ENCODE measurements at places on chromosomes 12 and 14.

DNA sequence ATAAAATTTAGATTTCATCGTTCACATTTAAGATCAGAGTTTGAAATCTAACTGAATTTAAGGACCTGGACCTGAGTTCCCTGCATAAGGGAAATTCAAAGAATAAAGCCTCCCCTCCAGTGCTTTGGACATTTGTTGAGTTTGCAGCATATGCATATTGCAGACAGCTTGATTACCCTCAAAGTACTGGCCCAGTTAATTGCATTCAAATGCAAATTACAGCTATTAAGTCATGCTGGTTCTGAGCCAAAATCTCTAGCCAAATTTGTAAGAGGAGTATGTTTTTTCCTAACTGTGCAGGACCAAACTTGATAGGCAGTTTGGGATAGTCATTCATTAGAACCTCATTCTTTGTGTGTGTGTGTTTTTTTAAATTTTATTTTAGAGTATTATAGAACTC is 9.1 kb upstream of the KIF21A start:
- DNase-seq: no peak

DNA sequence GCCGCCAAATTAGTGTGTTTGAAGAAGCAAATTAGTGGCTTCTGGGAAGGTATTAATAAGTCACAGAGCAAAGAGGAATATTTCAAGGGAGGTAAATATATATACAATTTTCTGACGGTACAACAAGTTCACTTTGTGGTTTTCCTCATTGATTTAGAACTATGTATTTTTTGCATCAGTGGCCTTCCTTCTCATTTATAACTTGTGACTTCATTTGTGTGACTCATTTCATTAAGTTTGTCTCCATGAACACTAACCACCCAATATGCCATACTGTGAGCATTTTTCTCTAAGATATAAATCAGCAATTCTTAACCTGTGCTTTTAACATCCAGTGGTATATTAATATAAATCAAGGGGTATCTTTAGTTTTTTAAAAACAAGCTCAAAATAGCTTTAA is 29.3 kb upstream of the ARHGAP5 start:
- DNase-seq: peak; percentile 69

DNA sequence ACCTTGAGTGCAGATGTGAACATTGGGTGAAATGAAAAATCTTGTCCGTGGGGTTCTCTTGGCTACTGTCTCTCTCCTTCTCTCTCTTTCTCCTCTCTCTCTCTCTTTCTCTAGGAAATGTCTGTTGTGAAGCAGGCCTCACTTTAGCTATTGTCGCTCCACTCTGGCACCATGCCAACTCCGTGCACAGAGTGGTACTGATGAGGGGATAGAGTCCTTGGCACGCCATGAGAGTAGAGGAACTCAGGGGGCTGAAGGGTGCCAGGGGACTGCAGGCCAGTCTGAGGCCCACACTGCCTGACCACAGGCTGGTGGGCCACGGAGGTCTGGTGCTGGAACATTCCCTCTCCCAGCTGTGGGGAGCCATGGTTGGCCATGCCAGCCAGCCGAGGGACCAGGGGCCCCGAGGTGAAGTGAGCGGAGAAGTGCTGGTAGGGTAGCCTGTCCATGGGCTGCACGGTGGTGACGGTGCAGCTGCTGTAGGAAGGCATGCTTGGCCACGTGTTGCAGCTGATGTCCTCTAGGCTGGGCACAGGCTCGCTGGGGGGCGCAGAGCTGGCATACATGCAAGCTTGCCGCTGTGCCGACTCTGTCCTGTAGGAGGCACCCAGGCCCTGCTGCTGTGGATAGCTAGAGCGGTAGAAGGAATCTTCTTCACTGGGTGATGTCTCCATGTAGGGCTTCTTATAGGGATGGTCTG is 50.4 kb downstream of the TBX5 start:
- DNase-seq: no peak

GRCh38 chr12:104547235-104547634 is 90.5 kb downstream of the CHST11 start:
- no peak for DNase-seq

GRCh38 chr12:113340061-113340460 is 5.2 kb upstream of the SLC8B1 start:
- no peak for DNase-seq

DNA sequence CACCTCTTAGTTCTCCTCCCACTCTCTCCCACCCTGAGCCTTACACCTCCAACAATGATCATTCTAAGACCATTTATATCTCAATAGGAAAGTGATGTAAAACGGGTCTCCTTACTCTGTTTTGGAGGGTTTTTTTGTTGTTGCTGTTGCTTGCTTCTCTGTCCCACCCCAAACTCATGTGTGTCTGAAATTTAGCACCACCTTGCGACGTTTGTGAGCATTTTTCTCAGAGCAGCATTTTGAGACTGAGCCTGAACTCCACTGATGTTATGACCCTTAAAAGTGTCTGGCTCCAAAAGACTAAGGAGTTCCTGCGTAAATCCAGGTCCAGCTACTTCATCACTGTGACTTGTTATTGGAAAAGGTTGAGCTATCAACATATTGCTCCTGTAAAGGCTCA is 155.0 kb downstream of the DAD1 start:
- no peak for DNase-seq

- peak; percentile 36 for DNase-seq
Observed at GRCh38 chr14:55867719-55868118, 250.5 kb upstream of the PELI2 start.

DNA sequence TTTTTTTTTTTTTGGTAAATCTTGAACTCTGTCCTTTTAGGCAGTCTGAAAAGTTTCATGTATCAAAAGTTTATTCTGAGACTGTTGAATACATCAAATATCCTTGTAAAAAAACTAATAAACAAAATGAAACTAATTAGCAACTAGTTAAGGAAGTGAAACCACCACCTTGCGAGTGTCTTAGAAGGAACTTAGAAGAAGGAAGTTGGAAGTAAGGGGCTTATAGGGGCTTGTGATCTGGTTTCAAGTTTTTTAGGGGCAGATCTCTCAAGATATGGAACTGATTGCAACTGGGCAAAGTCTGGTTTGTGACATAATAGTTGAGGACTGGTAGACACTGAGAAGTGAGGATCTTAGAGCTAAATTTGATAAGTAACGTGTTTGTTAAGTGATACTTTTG is 748.8 kb downstream of the C12orf50 start:
- no peak for DNase-seq

GRCh38 chr14:76876076-76876475 is 49.9 kb downstream of the LRRC74A start:
- DNase-seq: peak; percentile 82

- peak; percentile 7 for DNase-seq
Observed at GRCh38 chr14:92789457-92790089, 4.5 kb upstream of the GOLGA5 start.

DNA sequence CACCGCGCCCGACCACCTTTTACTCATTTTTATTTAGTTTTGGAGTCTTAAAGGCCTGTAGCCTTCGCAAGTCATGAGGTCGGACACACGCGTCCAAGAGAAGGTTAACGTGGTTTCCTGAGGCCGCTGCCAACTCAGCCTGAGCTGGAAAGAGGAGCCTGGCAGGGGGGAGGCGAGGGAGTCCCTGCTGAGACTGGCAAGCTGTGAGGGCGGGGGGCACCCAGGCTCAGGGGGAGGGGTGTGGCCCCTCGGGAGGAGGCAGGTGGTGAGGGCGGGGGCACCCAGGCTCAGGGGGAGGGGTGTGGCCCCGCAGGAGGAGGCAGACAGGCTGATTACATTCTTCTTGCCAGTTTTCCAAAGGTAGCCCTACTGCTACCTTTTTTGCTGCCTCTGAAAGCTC is 143.2 kb downstream of the PIWIL1 start:
- no peak for DNase-seq

- no peak for DNase-seq
Observed at GRCh38 chr14:90263748-90264449, 7.5 kb downstream of the PSMC1 start.

DNA sequence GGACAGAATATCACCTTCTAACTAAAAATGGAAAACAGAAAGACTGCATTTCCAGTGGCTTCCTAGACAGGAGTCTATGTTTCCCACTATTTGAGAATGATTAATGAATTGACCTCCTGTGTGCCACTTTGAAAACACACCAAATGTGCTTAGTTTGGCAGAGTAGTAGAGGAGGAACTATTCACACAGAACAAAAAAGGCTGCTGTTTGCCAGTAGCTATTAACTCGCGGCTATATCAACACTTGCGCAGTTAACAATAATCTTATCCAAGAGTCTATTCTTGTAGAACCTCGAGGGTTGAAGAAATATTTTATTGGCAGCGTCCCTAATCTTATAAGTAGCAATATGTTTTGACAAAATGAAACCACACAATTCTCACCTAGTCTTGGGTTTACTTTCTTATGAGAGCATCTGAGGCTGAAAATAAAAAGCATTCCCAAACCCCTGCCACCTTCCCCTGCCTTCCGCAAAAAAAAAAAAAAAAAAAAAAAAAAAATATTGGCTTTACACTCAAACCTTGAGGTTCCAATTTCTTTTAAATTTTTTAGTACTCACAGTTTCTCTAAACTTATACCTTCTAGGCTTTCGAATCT is 127.3 kb upstream of the FLRT2 start:
- peak; percentile 25 for DNase-seq

DNA sequence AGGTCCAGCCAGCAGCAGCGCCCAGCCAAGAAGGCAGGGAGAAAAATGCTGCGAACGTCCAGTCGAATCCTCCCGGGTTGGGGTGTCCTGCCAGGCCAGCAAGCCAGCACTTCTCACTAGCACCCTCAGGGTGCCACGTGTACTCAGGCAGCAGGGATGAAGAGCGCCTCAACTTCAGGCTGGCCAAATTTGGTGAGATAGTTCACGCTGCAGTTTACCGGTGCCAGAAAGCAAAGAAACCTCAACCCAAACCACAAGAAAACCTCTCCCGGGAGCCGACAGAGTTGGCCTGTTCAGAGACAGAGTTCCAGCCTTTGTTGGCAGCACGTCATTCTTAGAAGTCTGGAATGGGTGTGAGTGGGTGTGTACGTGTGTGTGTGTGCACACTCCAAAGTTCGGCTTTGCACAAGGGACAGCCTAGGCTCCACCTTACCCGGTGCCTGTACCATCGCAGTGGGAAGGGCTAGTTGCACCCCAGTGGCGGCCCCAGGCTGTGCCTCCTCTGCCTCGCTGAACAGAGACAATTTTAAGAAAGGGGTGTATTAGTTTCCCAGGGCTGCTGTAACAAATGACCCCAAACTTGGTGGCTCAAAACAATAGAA is 42.1 kb downstream of the ELK3 start:
- no peak for DNase-seq

DNA sequence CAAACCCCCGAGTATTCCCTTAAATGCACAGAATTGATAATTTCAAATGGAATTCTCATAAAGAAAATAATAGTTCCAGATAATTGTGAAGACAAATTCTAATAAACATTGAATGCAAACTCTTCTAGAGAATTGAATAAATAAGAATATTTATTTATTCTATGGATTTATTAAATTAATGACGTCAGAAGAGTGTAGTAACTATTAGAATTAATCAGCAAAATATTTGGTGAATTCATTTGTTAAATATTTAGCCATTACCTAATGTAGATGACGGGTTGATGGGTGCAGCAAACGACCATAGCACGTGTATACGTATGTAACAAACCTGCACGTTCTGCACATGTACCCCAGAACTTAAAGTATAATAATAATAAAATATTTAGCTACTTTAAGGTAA is 33.4 kb upstream of the TBPL2 start:
- DNase-seq: no peak

- DNase-seq: no peak
Observed at GRCh38 chr12:30396576-30396975, 299.1 kb downstream of the IPO8 start.

DNA sequence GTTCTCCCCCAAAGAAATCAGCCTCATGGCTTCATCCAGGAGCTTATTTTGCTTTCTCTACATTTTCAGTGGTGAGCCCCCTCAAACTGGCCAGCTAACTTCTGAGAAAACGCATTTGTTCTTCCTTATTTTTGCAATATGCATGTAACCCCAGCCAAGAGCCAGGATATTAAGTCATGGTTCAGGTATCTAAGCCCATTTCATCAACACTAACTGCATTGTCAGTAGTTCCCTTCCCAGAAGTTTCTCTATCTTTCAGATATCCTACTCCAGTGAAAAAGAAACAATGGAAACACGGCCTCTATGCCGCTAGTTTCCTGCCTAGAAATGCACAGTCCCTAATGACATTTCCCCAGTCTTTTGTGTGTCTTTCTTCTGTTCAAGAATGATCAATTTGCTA is 102.8 kb upstream of the RASSF8 start:
- DNase-seq: no peak

GRCh38 chr14:71720978-71721624 is 211.1 kb upstream of the RGS6 start:
- DNase-seq: peak; percentile 77

DNA sequence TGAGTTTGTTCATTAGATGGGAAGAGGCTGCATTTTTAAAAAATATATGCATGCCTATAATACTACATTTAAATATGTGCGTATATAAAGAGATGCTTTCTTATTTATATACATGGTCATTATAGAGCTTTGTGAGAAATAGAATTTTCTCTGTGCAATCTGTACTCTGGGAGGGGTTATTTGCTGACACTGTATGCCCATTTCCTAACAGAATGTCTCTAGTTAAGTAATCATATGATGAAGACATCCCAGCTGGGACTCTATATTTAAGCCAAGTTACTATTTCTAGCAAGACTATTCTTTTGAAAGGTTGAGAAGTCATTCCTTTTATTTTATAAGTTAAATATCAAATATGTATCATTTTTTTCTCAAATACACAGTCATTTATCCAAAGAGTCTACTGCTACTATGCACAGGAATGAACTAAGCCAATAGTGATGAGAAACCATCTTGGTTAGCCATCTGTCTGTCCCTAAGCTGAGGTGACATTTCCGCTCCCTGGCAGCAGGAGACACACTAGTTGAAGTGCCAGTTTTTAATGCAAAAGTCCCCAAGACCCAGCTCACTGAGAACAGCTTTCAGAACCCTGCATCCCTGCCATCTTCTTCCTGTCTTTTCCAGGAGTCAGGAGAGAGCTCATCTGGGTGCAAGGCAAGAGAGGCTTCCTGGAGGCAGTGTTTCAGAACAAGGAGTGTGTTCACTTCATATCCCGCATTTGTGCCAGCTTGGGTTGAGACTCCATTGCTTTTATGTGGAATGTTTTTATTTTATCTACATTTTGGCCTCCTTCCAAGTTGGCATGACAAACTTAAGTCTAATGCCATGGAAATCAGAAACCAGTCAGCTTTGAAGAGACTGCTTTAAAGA is 69.5 kb downstream of the TMEM132C start:
- DNase-seq: no peak

GRCh38 chr14:102085488-102085887 is 1.4 kb downstream of the HSP90AA1 start:
- DNase-seq: no peak

GRCh38 chr14:42854061-42854460 is 1247.4 kb downstream of the LRFN5 start:
- DNase-seq: no peak

DNA sequence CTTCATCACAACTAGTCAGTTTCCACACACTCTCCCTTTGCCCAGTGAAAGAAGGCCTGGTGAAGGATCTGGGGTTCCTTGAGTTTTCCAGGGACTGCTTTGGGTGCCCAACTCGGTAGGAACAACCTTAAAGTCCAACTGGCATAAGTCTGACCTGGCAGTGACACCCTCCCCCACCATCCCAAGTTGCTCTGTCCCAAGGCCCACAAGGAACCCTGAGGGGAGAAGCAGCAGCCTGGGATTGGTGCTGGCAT is 1.6 kb downstream of the KMT2D start:
- DNase-seq: no peak

Data from kidney tubule cell (primary cell).